ENCODE measurements at places on chromosomes 6 and 20.

DNA sequence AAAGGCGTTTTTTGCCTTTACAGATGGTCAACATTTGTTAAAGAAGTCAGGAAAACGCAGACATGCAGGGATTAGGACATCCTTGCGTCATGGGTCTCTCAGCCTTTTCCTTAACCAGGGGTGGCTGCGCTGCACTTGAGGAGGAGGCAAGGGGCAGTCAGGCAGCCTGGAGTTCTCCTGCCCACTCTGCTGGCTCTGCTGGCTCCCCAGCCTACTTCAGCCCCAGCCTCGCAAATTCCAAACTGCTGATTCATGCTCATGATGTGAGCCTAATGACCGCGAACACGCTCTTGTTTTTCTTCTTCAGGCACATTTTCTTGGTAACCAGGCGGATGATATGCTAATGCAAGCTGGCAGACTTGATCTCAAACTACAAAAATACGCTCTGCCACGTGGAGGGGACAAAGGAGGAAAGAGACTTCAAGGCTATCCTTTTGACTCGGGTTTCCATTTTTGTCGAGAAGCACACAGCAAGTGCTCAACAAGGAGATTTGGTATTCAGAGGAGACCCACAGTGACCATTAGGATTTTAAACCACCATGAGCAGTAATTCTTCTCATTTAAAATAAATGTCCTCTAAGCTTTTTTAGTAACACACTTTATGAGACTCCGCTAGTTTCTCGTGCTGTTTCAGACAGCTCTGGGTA lies 290.3 kb upstream of the STXBP5 start:
- no peak for DNase-seq

DNA sequence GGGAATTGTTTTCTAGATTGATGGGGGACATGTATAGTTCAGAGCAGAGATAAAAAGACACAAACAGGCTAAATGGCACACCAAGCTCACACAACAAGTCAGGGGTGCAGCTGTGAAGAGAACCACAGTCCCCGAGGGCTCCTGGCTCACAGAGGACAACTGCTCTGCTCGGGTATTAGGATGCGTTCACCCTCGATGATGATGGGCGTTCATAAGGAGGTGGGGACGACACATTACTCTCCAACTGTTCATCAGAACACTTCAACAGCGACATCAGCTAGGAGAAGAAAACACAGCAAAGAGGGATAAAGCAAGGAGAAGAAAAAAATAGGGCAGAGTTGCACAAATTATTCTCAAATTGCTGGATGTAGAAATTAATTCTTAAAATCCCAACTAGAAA lies 174.8 kb upstream of the RREB1 start:
- DNase-seq, result no peak

- DNase-seq, result no peak
Observed at GRCh38 chr6:132814716-132815570, 574 bp downstream of the RPS12 start.

DNA sequence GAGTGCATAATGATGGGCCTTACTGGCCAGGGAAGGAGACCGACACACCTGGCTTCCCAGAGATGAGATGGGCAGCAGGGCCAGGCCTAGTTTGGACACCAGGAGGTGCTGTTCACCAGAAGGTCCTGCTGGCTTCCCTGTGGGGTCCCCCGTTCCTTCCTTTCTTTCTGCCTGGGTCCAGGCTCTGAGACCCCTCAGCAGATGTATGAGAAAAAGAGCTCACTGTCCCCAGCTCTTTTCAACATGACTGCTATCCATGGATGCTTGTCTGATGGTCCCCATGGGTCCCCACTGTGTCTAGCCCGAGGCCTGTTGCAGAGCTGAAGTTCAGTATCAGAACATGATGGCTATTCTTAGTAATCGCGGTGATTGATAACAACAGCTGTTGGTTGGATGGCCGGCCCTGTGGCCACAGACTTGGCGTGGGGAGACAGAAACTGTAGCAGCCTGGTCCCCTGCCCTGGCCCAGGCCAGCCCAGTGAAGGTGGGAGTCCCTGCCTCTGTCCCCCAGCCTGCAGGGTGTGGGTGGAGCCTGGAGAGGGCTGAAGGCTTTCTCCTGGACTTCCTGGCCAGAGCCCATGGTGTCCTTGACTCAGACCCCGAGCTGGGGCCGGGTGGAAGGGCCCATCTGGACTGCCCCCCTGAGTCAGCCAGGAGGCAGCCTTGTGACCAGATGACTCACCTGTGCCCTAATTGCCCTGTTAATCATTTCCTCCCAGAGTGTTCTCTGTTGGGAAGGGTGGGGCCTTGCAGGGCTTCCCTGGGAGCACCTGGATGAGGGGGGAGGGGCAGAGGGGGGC lies 9.9 kb upstream of the BAK1 start:
- DNase-seq, result peak; percentile 67

DNA sequence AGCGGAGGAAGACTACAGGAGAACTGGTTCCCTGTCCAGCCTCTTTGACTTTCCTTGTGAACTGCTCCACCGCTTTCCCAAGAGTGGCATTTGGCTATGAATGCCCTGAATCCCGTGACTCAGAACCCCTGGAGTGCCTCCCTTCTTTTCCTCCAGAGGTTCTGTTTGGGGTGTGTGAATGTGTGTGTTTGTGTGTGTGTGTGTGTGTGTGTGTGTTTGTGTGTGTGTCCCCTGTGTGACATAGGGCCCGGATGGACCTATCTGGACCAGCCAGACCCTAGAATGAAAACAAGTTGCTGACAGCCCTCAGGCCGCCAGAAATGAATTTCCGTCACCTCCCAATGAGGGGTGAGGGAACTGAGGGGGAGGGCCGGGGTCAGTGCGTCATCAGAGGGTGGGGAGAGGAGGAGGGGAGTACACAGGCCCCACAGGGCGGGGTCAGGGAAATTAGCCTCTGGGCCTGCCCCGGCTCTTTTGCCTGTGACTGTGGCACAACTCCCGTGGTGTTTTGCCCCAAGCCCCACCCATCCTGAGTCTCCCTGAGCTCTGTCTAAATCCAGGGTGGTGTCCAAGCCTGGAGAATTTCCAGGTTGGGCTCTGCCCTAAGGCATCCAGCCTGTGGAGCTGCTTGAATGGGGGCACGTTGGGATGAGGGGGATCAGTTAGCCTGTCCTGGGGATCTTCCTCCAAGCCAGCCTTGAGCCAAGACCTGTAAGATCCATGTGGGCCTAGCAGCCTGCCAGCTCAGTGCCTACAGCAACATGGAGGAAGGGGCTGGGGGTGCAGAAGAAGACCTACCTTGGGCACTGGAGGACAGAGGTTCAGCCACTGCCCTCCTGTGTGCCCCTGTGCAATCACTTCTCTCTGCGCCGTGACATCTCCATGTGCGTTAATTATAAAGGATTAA lies 15.2 kb upstream of the MRPS18A start:
- DNase-seq, result peak; percentile 51

DNA sequence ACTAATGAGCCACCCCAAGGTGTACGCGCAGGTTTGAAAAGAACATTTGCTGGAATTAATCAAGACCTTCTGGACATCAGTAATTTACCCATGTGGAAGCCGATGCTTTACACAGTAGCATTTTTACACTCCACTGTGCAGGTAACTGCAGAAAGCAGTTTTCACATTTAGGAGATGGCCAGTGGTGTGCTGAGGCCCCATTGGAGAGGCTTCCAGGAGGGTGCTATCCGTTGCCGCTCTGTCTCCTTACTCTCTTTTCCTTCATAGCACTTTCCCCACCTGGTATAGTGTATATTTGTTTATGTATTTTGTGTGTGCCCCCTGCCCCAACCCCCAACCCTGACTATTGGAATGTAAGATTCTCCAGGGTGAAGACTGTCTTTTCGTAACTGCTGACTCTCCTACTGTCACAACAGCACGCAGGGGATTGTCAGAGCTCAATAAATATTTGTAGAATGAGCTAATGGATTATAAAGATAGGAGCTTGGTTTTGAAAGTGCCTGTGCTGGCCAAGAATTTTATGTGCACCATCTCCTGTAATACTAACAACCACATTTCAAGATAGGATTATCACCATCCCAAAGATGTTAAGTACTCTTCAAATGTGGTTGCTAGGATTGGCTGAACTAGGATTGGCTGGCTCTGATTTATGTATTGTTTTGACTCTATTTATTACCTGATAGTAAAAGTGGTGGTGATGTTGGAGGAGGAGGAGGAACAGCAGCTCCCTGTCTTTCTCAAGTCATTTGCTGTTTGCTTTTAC lies 74.0 kb upstream of the GLP1R start:
- no peak for DNase-seq

GRCh38 chr20:57695012-57695411 lies 14.8 kb downstream of the PMEPA1 start:
- DNase-seq, result no peak

DNA sequence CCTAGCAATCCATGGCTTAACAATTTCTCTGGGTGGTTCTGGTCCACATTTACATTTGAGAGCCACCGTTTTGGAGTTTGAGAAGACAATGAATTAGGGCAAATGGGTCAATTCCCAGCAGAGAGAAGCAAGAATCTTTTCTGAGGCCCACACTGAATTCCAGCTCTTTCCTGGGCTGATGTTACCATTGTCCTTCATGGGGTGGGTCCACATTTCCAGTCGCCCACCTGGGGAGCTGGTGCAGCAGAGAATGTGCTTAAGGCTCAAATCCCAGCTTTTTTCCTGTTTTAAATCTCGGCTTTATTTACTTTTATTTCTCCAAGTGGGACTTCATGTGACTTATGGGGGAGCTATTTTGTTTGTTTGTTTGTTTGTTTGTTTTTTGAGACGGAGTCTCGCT lies 44.2 kb upstream of the TFAP2C start:
- DNase-seq, result no peak

- DNase-seq, result no peak
Observed at GRCh38 chr20:1534526-1534925, 23.0 kb downstream of the SIRPD start.

DNA sequence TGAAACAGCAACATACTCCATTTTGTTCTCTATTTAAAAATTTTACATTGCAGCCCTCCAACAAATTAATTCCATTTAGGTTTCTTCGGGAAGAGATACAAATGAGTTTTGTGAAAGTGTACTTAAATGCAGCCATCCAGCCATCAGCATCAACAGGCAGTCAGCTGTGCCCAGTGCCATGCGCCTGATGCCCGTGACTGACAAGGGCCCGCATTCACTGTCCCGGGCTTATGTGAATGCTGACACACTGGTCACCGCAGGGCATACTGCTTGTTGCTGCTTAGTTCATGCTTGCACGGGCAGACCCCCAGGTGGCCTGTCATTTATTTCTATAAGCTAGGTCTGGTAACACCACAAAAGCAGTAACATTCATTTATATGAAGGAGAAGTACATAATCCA lies 224.9 kb upstream of the QKI start:
- no peak for DNase-seq

DNA sequence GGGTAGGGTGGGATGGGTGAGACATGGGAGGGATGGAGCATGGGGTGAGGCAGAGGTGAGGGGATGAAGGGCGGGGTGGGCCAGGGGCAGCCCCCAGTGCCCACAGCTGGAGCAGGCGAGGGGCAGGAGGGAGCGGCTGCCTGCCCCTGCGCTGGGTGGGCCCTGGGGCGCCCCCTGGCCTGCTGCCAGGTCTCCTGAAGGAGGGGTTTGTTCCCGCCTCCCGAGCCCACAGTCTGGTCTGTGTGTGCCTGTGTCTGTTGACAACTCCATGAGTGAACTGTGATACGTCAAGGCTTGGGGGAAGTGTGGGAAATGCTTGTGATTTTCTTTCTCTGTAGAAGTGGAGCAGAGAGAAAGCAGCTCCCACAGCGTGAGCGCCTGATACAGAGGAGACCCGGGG lies 10.9 kb upstream of the MRGBP start:
- DNase-seq, result no peak

GRCh38 chr6:44107017-44107416 lies 20.2 kb downstream of the MRPL14 start:
- no peak for DNase-seq

DNA sequence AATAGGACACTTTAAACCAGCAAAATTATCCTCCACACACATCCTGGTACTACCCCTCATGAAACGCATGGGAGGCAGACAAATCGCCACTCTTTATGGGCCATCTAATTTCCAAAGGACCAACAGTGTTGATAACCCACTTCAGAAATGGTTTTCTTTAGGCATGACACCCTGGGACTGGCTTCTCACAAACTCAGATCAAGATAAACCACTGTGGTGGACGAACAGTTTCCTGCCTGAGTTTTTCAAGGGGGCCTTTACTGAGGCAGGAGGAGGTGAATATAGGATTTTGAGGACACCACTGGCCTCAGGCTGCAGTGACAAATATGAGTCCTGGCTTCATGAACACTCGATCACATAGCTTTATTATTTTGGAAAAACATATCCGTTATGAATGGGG lies 26.0 kb downstream of the TRAM2 start:
- DNase-seq, result no peak

DNA sequence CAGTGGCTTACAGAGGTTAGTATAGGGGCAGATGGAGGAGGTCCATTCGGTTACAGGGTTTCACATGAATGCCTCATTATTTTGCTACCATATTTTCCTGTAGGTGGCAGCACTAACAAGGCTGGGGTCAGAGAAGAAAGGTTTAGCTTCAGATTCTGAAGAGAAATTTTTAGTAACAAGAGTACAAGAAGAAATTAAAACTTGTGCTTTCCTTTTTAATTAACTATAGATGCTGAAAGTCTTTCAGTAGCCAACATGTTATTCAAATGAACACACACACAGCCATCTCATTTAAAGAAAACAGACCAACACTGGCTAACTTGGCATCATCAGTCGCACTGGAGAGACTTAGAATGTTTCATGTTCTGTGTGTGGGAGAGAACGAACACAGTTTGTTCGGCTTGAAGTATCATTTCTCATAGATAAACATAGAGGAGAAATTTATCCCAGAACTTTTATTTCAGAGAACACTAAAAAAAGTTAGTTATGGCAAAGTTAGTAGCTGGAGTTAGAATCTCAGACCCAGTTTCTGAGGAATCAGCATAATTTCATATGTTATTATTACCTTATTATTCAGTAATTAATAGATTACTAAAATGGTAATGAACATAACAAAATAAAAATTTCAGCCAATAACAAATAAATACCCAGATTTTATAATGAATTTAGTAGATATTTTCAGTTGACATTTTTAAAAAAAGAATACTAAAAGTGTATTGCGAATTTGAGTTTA lies 314.0 kb upstream of the RSPO3 start:
- DNase-seq, result peak; percentile 14

GRCh38 chr6:111985202-111985731 lies 68.6 kb upstream of the CCN6 start:
- no peak for DNase-seq

DNA sequence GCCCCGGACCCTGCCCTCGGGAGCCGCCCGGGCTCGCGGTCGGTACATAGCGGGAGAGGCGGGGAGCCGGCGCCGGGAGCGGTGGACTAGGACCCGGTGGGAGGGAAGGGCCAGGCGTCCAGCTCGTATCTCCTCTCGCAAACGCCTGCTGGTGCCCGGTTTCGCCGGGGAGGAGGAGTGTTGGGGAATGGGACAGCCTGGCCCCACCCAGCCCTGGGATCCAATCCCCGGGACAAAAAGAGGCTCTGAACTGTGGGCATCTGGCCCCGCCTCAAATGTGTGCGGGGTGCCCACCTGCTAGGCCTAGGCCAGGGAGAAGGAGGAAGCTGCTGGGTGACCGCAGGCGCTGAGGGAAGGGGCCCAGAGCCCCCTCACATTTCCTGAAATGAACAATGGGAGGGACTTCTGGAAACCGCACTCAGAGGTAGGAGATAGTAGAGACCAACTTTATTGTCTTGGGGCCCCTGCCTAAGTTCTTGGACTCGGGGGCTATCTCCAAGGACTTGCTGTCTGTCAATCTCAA lies at the start of gene KCNK17:
Gene KCNK17 (minus strand): TSS at position 147 of the 523 bp plus-strand sequence. CDS start 99 bp downstream, at position 48.
- no peak for DNase-seq
